ENCODE measurements at places on chromosomes 6 and 20.

DNA sequence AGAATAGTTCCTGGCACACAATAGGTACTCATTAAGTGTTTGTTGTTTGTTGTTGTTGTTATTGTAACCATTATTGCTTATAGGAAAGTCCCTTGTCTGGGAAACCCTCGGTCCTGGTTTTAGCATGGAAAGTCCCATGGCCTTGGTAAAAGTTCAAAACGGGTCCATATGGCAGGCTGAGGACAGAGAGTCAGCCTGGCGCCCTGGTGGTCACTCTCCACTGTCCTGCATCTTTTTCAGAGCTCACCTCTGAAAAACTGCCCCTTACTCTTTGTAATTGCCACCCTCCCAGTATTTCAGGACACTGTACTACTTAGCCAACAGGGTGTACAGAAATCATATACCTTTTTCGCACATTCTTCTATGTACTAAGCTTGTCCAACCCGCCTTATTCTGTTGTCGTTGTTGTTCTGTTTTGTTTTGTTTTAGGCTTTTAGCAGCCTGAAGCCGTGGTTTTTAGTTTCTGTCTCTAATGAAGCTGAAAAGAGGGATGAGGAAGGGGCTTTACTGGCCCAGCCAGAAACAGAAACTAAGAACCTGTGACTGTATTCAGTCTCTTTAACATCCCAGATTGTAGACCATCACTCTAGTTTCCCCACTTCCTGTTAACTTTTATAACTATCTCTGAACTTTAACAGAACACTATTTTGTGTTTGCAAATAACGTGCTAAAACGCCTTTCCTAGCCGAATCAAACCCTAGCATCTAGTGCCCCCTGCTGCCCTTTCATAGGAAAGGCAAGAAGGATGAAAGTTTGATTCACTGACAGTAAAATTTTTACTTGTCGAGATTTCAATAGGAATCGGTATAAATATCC is 7.6 kb upstream of the TMEM14A start:
- DNase-seq: peak; percentile 30

GRCh38 chr6:135870722-135871121 is 19.2 kb downstream of the PDE7B start:
- no peak for DNase-seq

GRCh38 chr6:37630281-37630799 is 67.3 kb downstream of the MDGA1 start:
- DNase-seq: no peak

GRCh38 chr6:142118925-142119324 is 13.8 kb upstream of the GJE1 start:
- no peak for DNase-seq

- DNase-seq: no peak
These were observed 21.3 kb downstream of the SNAP25 start for GRCh38 chr20:10239954-10240353.

GRCh38 chr6:137795501-137795900 is 71.6 kb upstream of the TNFAIP3 start:
- no peak for DNase-seq

GRCh38 chr20:60074276-60074675 is 116.1 kb downstream of the CDH26 start:
- no peak for DNase-seq

GRCh38 chr6:43436577-43437282 is 9.4 kb downstream of the ABCC10 start:
- DNase-seq: no peak

DNA sequence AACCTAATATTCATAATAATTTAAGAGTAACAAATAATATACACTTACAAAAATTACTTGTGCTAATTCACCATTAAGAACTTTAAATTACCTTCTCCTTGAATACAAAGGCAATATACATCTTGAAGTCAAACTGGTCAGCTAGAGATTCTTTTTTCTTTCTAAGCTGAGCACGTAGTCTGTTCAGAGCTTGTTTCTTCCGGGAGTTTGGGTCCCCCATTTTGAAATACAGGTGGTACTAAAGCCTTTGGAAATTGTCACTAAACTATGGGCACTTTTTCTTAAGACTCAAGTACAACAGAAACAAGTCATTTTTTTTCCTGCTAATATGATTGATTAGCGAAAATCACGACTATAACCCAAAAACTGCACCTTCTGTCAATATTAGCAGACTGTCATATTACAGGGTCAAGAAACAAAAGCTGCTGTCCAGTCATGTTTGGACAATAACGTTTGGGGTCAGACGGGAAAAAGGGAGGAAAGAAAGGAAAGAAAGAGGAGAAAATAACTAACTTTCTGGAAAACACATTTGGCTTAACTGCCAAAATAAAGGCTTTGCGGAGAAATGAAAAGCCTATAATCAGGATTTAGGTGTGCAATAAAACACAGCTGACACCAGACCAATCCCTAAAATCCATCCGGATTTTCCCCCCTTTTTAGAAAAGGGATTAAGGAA is 367 bp downstream of the C6orf62 start:
- DNase-seq: no peak

DNA sequence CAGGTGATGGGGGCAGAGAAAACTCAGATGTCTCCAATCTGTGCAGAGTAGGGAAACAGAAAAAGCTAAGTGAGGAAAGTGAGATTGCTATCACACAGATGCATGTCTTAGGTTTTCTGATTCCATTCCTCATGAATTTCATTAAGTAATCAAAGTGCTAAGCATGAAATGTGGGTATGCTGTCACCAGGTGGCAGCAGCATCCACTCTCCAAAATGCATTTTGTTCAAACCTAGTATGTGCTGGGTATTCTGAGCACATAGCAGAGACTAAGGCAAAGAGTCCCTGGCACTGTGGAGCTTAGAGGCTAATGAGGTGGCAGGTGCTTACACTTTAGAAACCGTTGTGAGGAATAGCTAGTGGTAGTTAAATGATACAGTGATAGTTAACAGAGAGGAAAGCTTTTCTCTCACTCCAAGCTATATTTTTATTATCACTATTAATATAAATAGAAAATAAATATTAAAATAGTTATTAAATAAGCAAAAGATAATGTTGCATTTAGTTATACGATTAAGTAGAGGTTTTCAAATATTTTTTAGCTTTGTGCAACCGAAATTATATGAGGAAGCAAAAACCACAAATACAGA is 179.5 kb downstream of the CDH26 start:
- DNase-seq: peak; percentile 5

DNA sequence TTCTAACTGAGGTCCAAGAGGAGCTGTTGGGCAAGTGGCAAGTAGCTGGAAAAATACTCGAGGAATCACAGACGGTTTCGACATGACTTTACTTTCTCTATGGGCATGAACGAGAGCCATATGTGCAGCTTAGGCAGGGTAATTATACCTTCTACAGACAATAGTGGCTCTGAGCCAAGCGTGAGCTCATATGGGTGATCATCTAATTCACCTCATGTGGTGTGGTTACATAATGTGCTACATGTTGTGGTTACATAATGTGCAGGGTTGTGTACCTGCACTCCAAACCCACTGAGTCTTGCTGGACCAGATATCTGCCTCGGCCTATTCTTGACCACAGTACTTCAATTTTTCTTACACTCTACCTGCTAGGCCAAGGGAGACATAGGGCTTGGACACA is 771.7 kb upstream of the EYS start:
- no peak for DNase-seq

GRCh38 chr20:41350408-41350962 is 9.9 kb downstream of the LPIN3 start:
- DNase-seq: no peak

- DNase-seq: no peak
These were observed 43.1 kb downstream of the ARHGAP40 start for GRCh38 chr20:38644588-38645260.
